DMS53 (cell line): ENCODE measurements at places on chromosomes 6 and 20.

GRCh38 chr6:28597924-28598722 lies 72.4 kb downstream of the GPX5 start:
- DNase-seq, result no peak

- peak; percentile 37 for DNase-seq
Observed at GRCh38 chr6:19753826-19754225, 83.3 kb upstream of the ID4 start.

GRCh38 chr6:11042750-11043377 lies 1.2 kb downstream of the ELOVL2 start:
- DNase-seq, result peak; percentile 32

DNA sequence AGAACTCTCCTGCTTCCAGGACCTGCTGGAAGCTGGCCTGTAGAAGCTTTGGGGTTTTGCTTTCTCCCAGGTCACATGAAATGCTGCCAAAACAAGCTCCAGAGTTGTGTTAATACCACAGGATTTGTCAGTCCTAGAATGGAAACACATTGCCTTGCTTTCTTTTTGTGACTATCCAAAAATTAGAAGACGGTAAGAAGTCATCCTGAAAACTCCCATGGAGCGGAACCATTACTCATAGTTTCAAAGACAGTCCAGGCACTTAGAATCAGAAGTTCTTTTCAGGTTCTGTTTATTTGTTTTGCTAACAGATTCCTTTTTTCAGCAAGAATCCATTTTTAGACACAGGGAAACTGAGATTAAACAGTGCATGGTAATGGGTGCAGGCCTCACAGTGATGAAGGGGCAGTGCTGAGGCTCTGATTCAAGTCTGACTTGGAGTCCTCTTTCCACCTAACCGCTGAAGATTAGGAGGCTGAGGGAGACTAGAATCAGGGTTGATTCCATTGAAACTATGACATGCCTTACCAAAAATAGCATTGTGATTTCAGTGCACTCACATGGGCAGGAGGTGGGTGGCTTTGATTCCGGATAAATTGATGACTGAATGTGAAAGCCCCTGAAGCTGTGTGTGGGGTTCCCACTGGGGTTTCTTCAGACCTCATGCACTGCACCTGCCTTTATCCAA lies 72.2 kb upstream of the NAA20 start:
- no peak for DNase-seq

- DNase-seq, result peak; percentile 74
Observed at GRCh38 chr6:89299466-89299850, 15.6 kb downstream of the GABRR2 start.

- peak; percentile 14 for DNase-seq
Observed at GRCh38 chr6:152048921-152049320, 241.4 kb downstream of the ESR1 start.

GRCh38 chr6:44512868-44513741 lies 125.6 kb downstream of the CDC5L start:
- DNase-seq, result peak; percentile 20

- peak; percentile 2 for DNase-seq
Observed at GRCh38 chr6:79628466-79629288, 2.5 kb upstream of the SH3BGRL2 start.

- no peak for DNase-seq
Observed at GRCh38 chr6:137754366-137754765, 112.7 kb upstream of the TNFAIP3 start.

DNA sequence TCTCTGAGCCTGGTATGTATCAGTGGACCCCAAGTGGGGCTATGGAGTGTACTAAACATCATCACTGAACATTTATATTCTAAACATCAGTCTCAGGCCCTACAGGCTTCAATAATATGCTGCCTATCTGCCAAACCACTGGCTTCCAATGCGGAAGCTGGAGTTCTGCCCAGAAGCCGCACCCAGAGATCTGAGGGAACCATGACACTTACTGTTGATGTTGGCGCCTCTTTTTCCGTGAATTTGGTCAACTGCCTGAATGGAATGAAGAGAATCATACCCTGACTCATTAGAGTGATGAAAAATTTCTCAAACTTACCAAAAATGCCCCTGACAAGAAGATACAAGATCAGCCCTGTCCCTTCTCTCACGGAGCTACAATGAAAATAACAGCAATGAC lies 66.2 kb downstream of the SLC22A23 start:
- DNase-seq, result no peak

DNA sequence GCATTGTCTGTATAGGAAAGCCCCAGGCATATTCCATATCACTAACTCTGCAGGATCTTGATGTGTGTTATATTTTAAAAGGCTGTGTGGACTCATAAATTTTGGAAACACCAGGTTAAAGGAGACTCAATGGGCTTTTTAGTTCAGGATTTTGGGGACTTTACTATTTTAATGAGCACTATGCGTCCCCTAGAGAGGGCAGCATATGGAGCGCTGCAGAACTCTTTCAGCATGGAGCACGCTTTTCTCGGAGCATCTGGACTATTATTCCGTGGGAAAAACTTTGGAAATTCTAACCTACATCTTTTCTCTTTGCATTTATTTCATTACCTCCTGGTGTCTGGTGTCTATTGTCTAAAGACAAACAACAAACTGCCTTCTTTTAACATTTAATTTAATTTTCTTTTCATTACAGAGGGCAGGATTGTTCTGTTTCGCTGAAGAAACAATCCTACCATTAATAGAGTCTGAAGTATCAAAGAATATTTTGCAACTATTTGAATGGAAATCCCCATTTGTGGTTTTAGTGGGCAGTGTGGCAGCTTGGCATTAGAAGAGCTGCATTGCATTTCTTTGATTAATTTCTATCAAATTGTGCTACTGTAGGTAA lies 399.9 kb upstream of the HSF2 start:
- no peak for DNase-seq

GRCh38 chr20:3248167-3248992 lies 9.4 kb upstream of the SLC4A11 start:
- peak; percentile 83 for DNase-seq

DNA sequence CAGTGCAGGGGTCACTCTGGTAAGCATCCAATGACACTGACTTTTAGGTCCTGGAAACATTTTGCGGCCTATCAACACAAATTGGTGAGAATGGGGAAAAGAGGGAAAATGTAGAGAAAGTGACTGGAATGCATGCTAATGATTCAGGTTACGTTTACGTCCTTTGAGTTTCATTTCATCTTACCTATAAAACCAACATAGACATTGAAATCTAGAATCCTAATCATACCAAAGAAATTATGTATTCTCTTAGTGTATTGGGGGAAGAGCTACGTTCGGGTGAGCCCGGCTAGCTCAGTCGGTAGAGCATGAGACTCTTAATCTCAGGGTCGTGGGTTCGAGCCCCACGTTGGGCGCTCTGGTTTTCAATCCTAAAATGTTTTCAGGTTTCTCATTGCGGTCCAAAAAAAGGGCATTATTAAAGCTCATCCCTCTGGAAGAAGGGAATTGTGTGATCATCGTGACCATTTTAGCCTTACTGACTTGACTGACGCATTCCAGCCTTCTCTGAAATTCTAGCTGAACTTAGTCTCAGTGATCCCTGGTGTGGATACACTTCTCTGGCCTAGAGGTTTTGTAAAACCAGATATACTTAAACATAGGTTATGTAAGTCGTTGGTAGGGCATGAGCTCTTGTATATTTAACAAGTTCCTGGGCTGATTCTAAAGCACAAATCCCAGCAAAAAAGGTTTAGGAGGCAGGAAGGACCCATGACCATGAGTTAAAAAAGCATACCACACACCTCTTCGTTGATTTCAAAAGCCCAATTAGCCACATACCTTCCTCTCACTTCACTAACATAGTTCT lies 18.3 kb downstream of the HMGN4 start:
- peak; percentile 88 for DNase-seq

DNA sequence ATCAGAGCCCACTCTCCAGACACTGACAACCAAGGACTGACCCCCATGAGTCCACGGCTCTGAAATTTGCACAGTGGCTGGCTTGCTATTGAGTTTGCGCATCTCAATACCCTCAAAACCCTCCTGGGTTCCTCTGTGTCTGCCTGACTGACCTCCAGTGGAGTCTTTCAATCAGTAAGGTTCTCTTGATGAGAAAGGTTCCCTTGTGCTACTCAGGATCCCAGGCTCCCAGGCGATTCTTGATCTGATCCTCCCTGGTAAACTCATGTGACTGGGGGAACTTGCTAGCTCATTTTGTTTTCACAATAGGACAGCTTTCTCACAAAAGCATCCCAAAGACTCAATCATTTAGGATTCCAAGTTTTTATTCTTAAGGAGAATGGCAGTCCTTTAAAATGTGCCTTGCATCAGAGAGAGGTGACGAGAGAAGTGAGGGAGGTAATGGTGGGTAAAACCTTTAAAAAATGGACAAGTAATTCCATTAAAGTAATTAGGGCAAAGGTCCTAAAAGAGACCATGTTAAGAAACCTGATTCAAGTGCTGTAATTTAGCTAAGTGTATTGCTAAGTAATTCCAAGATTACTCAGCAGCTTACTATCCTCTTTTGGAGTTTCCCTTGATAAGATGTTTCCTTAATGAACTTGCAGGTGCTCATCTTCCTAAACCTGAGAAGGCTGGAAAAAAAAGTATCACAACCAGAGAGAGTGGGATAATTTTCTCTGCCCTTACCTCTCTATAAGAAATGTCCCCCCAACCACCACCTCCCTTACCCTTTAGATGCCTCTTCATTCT lies 304.7 kb upstream of the SGK1 start:
- no peak for DNase-seq

- DNase-seq, result no peak
Observed at GRCh38 chr6:110216140-110216539, 35.9 kb downstream of the CDC40 start.

DNA sequence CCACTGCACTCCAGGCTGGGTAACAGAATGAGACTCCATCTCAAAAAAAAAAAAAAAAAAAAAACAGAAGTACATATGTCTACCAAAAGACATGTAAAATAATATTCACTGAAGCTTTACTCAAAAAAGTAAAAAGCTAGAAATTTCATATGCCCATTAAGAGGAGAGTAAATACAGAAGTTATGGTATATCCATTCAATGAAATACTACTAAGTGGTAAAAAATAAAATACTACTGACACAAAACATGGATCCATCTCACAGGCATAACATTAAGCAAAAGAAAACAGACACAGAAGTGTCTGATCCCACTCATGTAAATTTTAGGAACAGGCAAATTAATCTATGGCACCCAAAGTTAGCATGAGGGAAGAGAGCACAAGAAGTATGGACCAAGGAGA lies 52.6 kb downstream of the TASP1 start:
- DNase-seq, result no peak

GRCh38 chr6:156866220-156867015 lies 89.2 kb downstream of the ARID1B start:
- peak; percentile 12 for DNase-seq

GRCh38 chr6:139355172-139355571 lies 19.3 kb downstream of the CITED2 start:
- no peak for DNase-seq

DNA sequence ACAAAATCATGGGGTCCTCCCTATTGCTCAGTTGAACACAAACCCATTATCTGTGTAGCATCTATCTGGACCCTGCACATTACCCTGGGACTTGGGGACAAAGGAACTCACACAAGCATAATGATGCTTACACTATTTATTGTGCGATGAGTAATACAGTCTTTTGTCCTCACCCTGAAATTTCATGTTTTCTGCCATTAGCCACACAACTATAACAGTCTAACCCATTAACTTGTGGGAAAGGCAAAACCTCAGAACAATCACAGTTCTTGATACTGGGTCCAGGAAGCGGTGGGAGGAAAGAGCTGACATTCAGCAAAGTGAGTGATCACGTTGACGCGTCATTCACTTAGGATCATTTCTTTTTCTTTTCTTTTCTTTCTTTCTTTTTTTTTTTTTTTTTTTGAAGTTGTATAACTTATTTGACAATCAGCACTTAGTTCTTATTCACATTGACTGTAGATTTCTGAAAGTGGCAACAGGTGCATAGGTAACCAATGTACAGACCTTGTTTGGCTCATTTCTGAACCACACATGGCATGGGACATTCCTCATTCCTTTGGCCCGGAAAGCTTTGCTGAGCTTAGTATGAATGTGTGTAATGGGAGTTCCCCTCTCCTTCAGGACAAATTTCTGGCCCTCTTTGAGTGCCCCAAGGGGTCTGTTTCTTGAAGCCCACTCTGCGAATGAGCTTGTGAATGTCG lies 94.8 kb upstream of the CNKSR3 start:
- DNase-seq, result peak; percentile 49

DNA sequence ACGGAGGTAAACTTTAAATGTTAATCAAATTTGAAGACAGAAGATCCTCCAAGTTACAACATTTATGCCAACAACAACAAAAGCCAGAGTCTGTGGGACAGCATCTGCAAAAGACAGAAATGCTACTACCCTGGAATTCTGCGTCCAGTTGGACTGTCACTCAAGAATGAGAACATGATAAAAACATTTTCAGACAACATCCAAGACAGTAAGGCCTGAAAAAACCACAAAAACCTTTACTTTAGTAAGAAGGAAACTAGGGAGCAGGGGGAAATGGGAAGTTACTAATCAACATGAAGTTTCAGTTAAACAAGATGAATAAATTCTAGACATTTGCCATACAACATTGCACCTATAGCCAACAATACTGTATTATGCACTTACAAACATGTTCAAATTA lies 77.6 kb downstream of the MLIP start:
- DNase-seq, result no peak

DNA sequence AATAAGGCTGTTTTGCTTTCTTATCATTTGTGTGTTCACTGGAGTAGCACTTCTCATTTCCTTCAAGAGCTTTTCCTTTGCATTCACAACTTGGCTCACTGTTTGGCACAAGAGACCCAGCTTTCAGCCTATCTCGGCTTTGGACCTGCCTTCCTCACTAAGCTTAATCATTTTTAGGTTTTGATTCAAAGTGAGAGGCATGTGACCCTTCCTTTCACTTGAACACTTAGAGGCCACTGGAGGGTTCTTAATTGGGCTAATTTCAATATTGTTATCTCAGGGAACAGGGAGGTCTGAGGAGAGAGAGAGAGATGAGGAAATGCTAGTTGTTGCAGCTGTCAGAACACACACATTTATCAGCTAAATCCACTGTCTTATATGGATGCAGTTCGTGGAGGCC lies 82.9 kb upstream of the SCAF8 start:
- DNase-seq, result no peak

DNA sequence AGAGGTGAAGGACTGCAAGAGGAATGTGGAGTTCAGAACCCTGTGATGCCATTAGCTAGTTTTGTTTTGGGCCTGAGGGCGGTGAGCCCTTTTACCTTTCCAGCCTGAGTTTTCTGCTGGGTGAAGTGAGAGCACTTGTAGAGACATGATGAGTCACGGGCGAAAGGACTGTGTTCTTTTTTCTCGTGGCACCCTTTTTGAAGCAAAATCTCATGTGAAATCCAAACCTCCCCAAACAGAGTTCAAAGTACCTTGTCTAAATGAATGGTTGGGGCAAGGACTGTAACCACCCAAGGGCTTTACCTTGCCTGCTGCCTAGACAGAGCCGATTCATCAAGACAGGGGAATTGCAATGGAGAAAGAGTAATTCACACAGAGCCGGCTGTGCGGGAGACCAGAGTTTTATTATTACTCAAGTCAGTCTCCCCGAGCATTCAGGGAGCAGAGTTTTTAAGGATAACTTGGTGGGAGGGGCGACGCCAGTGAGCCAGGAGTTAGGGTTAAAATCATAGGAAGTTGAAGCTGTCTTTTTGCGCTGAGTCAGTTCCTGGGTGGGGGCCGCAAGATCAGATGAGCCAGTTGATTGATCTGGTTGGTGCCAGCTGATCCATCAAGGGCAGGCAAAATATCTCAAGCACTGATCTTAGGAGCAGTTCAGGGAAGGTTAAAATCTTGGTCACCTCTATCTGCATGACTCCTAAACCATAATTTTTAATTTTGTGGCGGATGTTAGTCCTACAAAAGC lies 25.8 kb downstream of the SAMD5 start:
- DNase-seq, result no peak
